ENCODE measurements at places on chromosomes 1 and 21.

- DNase-seq = no peak
Measured at GRCh38 chr21:25283720-25284119, 323.6 kb downstream of the MRPL39 start.

DNA sequence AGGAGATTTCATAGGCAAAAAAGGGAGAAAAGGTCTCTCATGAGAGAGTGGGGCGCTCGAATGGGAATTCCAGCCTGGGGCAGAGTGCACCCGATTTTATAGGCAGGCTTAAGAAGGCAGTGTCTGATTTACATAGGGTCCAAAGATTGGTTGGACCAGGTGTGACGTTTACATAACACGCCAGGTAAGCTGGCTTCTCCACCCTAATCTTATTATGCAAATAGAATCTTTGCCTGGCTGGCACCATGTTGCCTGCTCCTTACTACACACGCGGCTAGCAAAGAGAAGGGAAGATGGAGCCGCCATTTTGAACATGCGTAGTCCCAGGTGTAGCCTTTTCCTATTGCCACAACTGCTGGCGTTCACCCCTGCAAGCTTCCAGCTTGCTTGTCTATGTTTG lies 103.7 kb downstream of the SLC16A1 start:
- no peak for DNase-seq

- DNase-seq = no peak
Measured at GRCh38 chr1:44326024-44326701, 28.9 kb downstream of the ERI3 start.

DNA sequence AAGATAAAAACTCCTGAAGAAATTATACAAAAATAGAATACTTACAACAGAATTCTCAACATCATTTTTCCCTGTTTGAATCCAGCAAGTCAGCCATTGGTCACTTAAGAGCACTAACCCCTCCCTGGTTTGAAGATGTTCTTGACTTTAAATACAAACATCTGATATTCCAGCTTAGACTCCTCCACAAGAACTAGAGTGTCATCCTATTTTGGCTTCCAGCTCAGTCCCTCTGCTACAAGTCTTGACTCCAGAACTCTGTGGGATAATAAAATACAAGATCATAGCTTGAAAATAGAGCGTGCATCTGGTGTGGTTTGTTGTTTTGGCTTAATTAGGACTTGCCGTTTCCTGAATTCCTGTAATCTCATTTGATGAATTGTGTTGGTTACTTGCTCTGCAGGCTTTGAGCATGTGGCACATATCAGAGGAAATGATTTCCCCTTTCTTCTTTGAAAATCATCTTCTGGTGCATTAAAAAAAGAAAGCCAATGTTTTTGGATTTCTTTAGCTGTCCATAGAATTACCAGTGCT lies 63.7 kb upstream of the DPT start:
- no peak for DNase-seq

- DNase-seq = no peak
Measured at GRCh38 chr1:211305044-211305443, 21.6 kb upstream of the TRAF5 start.

GRCh38 chr1:226946285-226946684 lies 6.2 kb downstream of the COQ8A start:
- DNase-seq = no peak

DNA sequence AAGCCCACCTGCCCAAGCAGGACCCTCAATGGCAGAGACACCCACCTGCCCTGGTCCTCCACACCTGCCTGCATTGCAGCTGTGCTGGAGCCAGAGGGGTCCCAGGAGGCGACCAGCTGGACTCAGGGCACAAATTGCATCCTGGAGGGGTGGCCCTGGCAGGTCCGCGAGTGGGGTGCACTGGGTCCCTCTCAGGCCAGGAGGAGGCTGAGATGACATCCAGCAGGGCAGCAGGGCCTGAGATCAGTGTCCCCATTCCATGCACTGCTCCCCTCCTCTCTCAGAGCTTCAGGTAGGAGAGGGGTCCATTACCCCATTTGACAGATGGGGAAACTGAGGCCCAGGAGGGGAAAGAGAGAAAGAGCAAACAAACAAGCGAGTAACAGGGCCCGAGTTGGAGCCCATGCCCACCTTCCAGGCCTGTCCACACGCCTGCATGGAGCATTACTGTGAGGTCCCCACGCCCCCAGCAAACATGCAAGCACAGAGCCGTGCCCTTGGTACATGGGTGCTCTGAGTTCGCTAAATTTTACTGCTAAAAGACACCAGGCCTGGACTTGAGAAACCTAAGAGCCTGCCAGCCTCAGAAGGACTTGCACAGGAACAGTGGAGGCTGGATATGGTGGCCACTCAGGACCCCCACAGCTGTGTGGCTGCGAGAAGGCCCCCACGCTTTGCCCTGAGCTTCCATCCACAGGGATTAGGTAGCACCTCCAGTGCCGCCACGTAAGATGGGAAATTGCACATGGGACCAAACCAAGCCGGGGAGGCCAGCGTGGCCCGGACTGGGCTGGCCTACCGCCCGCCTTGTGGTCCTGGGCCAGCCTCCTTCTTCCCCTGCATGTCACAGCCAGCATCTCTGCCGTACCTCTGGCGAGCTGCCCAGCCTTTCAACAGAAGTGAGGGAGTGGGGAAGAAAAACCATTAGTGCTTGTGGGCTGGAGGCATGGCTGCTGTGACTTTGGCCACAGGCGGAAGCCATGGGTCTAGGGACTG lies 7.4 kb downstream of the WNT3A start:
- no peak for DNase-seq

- DNase-seq = no peak
Measured at GRCh38 chr1:179952186-179952585, 2.4 kb upstream of the CEP350 start.

DNA sequence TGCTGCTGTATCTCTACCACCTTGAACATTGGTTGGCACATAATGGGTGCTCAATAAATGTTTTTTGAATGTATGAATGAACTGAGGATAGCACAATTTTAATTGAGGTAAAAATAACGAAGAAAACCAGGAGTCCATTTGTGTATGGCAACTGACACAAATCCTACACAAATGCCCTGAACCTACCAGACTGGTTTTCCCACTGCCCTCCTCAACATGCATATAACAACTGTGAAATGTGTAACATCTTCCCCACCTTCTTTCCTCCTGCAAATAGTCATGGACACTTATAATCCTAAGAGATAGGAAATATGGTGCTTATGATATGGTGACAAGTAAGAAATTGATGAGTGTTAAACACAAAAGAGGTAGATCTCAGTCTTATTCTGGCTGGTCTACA lies 9.9 kb upstream of the LMO4 start:
- DNase-seq = no peak

DNA sequence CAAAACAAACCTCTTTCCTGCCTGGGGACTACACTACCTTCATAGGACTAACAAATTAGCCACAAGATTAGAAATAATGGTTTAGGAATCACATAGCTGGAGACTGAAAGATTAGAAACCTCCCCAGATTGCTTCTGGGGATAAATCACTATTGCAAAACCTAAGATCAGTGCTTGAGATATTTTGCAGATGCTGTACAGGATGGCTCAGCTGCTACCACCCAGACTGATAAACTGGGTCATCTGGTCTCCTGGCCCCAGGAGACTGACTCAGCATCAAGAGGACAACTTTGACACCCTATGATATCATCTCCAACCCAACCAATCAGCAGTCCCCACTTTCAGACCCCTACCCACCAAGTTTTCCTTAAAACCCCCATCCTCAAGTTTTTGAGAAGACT lies 137.0 kb downstream of the LRRC53 start:
- no peak for DNase-seq

DNA sequence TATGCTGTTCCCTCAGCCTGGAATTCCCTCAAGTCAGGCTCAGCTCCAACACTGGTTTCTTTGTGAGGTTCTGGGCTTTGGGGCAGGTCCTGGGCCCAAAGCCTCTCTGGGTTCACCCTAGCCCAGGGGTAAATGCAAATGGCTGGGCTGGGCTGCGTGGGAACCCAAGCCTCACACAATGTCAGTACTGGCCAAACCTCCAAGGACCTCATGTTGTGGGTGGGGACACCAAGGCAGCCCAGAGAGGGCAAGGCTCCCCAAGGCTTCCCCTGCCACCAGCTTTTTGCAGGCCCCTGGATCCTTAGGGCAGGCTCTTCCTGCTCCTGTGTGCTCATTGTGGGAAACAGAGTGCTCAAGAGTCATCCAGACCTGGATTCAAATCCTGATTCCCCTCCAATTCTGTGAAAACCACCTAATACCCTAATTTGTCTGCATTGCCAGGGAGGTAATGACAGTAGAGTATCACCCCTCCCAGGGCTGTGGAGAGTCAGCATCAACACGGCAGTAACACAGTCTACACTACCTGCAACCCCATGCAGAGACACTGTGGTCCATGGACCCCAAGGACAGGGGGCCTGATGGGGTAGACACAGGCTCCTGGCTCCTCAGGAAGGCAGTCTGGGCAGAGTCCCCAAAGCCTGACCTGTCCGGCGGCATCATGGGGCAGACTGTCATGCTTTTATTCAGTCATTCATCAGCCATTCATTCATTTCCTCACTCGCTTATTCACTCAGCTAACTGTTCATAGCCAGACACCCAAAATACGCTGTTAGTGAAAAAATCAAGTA lies 85.7 kb downstream of the DMRTB1 start:
- DNase-seq = no peak

DNA sequence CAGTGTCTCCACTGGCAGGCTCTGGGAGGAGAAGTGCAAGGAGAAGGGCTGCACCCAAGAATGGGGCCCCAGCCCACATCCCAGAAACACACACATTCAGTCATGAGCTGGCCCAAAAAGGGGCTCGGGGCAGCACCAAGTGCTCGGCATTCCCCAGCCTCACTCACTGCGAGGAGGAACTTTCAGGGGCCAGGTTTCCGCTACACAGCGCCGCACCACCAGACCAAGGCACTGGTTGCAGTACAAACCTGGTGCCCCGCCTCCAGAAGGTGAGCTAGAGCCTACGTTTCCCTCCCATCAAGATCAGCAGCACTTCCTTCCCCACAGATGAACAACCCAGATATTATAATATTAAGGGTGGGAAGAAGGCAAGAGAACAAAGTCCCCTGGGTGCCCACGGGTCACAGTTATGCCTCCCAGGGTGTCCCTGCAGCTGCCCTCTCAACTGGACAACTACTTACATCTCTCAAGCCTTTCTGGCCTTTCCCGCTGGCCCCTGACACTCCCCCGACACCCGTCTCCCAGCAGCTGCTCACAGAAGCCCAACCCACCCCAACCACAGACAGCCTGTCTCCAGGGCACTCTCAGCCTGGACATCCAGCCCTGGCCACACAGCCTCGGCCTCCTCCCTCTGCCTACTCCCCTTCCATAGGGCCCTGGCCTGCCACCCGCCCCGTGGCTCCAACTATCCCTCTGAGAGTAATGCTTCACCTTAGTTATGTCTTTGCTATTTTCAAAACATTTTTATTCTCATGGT lies 3.8 kb downstream of the PBXIP1 start:
- peak; percentile 47 for DNase-seq

DNA sequence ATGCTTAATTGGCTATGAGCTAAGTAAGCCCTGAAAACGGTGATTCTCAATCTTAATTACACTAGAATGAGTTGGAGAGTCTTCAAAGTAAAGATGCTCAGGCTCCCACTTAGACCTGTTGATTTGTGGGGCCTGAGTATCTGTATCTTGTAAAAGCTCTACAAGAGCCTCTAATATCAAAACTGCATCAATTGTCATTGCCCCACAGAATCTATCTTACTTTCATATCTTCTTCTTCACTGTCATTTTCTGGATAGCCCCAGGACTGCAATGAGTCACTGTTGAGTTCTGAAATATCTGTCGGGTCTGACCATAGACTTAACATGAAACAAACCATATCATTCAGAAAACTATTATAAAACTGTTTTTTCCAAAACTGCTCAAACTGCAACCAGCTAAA lies 102.8 kb upstream of the SERTAD4 start:
- DNase-seq = no peak

- DNase-seq = no peak
Measured at GRCh38 chr1:19074902-19075721, 118.6 kb upstream of the IFFO2 start.

DNA sequence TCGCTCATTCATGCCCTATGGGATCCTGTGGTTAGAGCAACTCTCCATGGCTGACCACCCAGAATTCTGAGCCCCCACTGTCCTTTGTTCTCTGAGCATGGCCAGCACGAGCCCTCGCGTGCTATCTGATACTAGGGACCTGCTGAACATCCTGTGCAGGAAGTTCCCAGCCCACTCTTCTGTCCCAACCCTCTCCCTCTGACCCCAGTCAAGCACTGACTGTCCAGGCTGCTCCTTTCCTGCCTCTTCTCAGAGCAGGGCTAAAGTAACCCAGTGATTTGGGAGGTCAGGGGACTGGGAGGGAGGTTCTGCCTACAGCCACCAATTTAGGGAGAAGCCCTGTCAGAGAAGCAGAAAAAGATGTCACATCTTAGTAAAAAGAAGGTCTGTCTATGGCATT lies 21.2 kb downstream of the CYP4B1 start:
- DNase-seq = no peak

- no peak for DNase-seq
Measured at GRCh38 chr1:168618886-168619285, 42.5 kb downstream of the XCL1 start.

GRCh38 chr21:30979054-30979453 lies 59.2 kb downstream of the KRTAP19-8 start:
- no peak for DNase-seq

DNA sequence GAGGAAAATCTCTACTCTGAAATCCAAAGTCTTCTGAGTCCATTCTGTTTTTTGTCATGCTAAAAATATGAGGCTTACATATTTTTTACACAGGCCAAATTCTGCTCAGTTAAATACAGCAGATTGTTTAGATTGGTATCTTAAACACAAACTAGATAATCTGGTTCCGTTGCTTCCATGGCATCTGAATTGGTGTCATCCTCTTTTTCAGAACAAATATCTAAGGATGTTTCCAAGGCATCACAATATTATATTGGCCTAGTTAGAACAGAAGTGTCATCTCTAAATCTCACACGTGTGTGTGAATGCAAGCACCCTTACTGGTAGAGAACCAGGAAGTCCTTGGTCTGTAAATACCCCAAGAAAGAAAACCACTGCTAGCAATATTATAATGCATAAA lies 151.2 kb downstream of the NRIP1 start:
- no peak for DNase-seq

DNA sequence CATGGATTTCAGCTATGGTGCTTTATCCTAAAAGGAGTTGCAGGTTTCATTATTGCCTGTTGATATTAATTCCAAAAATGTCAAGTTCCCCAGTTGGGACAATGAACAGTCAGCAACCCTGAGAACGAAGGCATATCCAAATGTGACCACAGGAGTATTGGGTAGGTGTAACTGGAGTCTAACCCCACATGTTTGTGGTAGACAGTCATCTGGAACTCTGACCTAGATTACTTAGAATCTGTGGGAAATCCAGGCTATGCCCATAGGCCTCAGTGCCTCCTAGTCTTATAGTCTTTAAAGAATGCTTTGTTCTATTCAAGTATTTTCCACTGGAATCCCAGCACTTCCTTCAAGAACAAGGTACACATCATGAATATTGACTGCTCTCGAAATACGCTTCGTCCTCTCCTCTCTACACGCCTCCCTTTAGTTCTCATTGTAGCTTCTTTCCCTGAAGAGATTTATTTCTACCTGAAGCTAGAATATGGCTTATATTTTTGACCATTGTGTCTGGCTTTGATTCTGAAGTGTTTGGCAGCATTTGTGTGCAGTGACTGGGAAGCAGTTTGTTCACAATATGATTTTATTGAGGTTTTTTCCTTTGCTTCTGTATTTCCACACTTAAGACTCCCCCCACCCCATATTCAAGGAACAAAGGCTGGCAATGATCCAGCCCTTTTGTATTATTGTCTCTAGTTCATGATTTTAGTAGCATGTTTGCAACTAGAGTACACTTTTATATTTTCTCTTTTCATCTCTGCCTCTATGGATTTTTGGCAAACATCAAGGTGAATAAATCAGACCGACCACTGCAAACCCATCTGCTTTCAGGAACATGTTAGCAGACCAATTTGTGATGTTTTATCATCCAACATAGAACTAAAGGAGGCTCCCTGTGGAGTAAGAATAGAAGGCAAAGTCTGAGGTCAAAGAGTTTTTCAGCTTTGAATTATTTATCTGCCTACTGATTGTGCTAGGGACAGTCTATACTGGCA lies 178.6 kb downstream of the GPR52 start:
- DNase-seq = no peak

Measured in stimulated activated CD8-positive, alpha-beta memory T cell treated with anti-CD3 and anti-CD28 coated beads, Interleukin-2, amount 100 ng/mL, for 48 hours (primary cell).